ENCODE measurements at places on chromosomes 5 and 9.

DNA sequence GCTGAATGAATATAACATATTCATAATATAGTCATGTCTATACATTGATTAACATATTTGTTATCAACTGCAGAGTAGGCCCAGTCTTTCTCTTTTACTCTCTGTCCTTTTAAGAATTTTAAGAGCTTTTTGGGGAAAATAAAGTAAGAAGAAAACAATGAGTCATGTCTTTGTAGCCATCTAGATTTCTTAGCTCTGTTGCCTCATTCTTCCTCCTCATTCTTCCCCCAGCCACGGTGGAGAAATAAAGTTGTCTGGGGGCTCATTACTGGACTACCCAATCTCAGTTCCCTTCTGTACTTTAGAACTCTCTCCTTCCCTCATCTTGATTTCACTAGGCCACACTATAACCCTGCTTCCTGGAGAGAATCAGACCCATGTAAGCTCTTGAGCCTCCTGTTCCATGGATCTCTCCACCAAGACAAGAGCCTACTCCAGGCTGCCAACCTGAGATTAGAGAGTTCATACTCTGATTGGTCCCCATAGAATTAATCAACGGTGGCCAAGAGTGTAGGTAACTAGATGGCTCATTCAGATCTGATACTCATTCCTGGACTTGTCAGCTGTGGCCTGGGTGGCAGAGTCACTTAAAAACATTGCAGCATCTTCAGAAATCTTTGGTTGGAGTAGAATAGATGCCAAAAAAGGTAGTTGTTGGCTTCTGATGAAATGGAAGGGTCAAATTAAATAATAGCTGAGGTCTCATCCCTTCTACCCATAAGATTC, 44.2 kb downstream of the ITGA1 start:
- no peak for DNase-seq

DNA sequence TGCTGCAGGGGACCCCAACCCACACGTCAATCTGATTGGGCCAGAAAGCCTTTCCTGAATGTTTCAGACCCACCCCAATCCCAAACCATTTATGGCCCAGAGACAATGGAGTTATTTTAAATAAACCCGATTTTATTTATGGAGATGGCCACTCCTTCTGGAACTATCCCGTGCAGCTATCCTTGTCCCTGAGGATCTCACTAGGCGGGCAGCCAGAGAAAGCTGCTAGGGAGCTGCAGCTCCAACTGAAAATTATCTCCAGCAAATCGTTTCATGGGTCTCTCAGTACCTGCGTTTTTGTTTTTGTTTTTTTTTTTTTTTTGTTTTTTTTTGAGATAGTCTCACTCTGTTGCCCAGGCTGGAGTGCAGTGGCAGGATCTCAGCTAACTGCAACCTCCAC, 23.0 kb downstream of the C1QTNF2 start:
- no peak for DNase-seq

DNA sequence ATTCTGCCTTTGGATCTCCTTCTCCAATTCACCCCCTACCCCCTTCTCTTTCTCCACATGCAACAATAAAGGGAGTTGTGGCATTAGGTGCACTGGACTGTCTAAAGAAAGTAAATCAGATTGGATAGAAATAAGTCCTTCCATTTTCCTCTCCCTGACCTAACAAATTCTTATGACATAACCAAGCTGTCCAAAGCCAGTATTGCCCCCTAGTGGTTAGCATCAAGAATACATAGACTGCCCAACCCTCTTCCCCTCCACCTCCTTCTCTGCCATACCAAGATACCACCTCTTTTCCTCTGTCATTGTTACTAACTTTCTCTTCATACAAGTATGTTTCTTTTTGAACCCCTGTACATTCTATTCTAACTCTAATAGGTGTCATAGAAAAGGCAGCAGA, 45.7 kb downstream of the PPARGC1B start:
- no peak for DNase-seq

- no peak for DNase-seq
Measured at GRCh38 chr9:8832955-8833354, 1033.4 kb upstream of the DMAC1 start.

- DNase-seq: no peak
Measured at GRCh38 chr9:127534931-127535330, 77.1 kb upstream of the STXBP1 start.

GRCh38 chr5:33210978-33211377, 229.8 kb upstream of the TARS1 start:
- no peak for DNase-seq

DNA sequence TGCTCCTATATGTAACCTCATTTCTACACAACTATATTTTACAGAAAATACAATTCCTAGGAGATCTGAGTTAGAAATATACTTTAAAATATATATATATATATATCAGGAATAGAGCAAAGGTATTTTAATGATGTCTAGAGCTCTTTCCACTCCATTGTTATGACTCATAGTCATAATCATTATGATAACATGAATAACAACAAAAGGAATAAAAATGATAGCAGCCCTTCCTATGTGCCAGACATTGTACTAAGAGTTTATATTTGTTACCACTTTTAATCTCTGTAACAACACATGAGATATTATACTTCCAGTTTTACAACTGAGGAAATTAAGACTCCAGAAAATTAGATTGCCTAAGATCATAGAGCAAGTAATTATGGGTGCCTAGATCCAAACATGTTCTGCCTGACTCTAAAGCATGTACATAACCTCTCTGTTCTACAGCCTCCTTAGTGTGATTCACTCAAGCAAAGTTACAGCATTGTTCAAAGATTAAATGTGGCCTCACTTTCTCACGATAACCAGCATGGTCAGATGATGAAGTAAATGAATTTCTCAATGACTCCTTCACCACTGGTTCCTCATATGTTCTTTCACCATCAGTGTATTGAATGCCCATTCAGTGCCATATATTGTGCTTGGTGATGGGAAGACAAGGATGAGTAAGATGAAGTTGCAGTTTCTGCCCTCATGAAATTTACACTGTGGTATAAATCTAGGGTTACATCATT, 452.1 kb downstream of the EFNA5 start:
- no peak for DNase-seq

DNA sequence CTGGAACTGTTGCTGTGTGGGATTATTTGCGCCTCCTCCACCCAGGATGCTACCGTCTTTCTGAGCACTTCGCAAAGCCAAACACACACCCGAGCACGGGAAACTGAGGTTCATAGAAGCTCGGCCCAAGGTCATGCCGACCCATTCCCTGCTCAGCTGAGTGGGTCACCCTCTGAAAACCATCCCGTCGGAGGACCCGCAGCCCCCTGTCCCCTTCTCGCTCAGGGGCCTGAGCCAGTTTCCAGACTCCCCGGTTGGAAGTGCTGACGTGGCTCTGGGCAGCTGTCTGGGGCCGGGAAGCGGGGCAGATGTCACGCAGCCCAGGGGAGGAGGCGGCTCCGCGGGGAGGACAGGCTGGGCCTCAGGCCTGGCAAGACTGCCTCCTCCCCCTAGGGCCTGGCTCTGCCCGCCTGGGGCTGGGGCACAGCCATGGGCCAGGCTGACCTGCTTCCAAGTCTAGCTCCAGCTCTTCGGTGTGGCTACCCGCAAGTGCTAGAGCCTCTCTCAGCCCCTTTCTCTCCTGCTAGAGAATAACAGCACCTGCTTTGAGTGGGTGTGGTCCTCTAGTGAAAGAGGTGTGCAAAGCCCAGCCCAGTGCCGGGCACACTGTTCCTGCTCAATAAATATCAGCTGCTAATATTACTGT, 9.9 kb upstream of the CXXC5 start:
- peak; percentile 72 for DNase-seq

DNA sequence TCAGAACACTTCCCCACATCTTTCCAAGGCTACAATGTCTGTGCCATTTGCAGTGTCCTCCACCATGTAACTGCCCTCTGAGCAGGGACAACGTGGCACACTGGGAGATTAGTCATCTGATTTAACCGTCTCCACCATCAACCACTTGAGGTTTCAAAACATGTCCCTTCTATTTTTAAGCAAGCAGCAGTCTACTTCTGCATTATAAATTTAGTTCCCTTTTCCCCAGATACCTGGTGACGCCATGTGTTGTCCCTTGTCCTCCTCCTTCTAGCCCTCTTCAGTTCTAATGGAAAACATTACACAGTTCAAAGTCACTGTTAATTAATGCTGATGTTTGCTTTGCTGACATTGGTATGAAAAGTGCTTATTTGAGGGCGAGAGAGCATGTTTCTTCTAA, 52.8 kb downstream of the ATP10B start:
- DNase-seq: no peak

- peak; percentile 84 for DNase-seq
Measured at GRCh38 chr5:10746711-10747110, 14.3 kb downstream of the DAP start.

GRCh38 chr5:112883192-112883591, 22.1 kb downstream of the SRP19 start:
- DNase-seq: no peak

DNA sequence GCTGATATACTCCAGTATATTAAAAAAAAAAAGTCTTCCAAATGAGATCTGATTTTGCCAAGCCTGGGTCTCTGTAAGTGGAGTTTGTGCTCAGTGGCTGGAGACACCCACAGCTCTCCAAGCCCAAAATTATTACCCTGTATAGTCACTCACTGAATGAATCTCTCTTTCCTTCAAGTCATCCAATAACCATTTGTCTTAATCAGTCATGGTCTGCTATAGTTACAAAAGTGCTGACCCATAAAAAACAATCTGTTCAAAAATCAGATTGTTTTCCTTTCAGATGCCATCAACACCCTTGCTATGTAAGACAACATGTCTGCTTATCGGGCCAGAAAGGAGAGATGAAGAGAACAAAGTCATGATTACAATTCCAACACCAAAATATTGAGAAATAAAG, 159.4 kb upstream of the FST start:
- DNase-seq: no peak

GRCh38 chr5:36728697-36729543, 122.5 kb downstream of the SLC1A3 start:
- no peak for DNase-seq

DNA sequence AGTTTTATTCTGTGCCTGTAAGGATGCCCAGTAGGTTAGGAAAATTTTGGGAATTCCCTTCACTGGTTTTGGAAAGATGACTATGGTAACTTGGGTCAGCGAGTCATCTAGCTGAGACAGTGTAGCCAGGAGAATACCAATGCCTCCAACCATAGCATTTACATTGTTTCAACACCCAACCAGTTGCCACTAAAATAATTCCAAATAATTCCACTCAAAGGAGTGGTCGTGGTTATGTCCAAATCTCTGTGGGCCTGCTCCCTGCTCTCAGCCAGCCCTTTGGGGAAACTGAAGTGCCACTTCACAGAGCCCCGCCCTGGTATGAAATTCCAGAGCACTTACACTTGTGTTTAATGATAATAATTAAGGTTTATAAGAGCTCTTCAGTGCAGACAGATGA, 310.5 kb downstream of the PLK2 start:
- DNase-seq: no peak

DNA sequence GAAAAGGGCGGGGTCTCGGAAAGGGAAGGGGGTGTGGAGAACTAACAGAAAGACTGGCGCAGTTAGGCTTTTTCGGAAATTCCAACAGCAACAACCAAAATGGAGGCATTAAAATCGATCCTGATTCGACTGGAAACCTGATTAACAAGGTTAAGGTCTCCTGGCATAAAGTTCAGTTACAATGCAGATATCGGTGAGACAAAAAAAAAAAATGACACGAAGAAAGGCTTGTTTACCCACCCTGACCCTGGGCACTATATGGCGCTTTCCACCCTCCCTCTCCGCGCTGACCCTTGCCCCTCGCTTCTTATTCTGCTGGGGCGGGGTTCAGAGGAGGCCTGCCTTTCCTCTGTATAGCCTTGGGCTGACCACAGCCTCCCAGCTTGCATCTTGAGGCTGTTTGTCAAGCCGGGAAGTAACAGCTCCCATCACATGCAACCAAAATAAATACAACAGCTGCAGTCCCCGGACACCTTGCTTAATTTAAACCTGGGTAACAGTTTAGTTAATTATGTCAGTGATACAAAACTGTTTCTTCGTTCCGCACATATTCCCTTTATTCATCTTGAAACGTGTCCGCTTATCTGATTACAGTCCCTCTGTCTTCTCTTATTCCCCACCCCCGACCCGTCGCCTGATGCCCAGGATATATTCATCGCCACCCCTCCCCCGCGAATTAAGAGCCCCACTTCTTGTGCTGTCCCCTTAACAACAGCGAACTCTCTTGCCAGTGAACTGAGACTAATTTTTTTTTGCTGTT, 795 bp upstream of the PJA2 start:
- DNase-seq: no peak

DNA sequence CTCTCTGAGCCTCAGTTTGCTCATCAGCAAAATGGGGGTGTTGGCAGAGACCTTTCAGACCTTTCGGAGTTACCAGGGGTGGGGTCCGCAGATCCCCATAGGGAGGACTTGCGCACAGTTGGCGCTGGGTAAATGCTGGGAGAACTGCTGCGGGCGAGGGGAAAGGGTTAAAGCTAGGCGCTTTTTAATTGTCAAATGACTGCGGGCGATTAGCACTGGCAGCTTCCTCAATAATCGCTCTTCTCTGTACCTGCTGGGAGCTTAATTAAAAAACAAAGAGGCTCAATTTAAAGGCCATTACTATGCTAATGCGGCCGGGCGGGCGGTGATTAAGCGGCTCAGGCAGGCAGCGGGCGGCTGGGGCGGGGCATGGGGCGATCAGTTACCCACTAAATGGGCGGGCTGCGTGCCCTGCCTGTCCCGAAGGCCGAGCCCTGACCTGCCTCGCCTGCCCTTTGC, 63.0 kb downstream of the LMX1B start:
- no peak for DNase-seq

DNA sequence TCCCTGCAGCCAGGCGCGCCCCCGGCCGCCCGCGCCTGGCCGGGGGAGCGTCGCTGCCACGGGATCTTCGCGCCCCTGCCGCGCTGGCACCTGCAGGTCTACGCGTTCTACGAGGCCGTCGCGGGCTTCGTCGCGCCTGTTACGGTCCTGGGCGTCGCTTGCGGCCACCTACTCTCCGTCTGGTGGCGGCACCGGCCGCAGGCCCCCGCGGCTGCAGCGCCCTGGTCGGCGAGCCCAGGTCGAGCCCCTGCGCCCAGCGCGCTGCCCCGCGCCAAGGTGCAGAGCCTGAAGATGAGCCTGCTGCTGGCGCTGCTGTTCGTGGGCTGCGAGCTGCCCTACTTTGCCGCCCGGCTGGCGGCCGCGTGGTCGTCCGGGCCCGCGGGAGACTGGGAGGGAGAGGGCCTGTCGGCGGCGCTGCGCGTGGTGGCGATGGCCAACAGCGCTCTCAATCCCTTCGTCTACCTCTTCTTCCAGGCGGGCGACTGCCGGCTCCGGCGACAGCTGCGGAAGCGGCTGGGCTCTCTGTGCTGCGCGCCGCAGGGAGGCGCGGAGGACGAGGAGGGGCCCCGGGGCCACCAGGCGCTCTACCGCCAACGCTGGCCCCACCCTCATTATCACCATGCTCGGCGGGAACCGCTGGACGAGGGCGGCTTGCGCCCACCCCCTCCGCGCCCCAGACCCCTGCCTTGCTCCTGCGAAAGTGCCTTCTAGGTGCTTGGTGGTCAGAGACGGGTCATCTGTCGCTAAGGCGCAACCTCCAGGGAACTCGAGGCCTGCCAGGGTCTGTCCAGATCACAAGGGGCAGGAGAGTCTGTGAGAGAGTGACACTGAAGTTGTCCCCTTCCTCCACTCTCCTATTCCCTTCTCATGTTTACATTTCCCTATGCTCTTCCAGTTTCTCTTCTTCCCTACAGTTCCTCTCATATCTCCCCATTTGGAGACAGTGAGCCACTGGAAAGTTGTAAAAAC, 1.3 kb downstream of the GPR150 start:
- DNase-seq: no peak
